A549 treated with Mapracorat at 1 μM for 4 hours (cell line): ENCODE measurements at places on chromosomes 5 and 9. TPM values are rescaled to one million over a fixed set of nuclear protein-coding genes. Genes with fewer than 3 reads are reported as not detected.

AP3S1 gene
- 64.8 to 79.1 TPM (median 71.5 TPM) in 5 replicates for total RNA-seq

CDC20B gene
- 0.07 to 0.09 TPM (median 0.09 TPM) in 4 of 5 replicates, not detected in the other for total RNA-seq

ENTPD2 gene
- 2.2 to 2.9 TPM (median 2.4 TPM) in 5 replicates for total RNA-seq

TRAF1 gene
- total RNA-seq, result 2.2 to 3.2 TPM (median 2.5 TPM) in 5 replicates

IFNA13 gene
- total RNA-seq, result not detected in 5 replicates

SPINK4 gene
- not detected in 5 replicates for total RNA-seq

LCN1 gene
- not detected in 5 replicates for total RNA-seq

RCL1 gene
- total RNA-seq, result 43.3 to 50.5 TPM (median 47.6 TPM) in 5 replicates

SNCAIP gene
- total RNA-seq, result 0.10 TPM in 1 of 5 replicates, not detected in the others

GPR151 gene
- not detected in 5 replicates for total RNA-seq

TEK gene
- 0.05 to 0.16 TPM (median 0.13 TPM) in 5 replicates for total RNA-seq

ADAMTS6 gene
- total RNA-seq, result 0.01 to 0.10 TPM (median 0.06 TPM) in 4 of 5 replicates, not detected in the other

STOM gene
- 261 to 323 TPM (median 265 TPM) in 5 replicates for total RNA-seq

ZDHHC21 gene
- total RNA-seq, result 1.8 to 3.0 TPM (median 2.5 TPM) in 5 replicates

HEMGN gene
- total RNA-seq, result not detected in 5 replicates

FAM193B gene
- 25.2 to 32.8 TPM (median 29.0 TPM) in 5 replicates for total RNA-seq

PCDHGA8 gene
- 0.02 to 0.06 TPM (median 0.06 TPM) in 3 of 5 replicates, not detected in the others for total RNA-seq

OR1J4 gene
- not detected in 5 replicates for total RNA-seq

QRFP gene
- not detected in 5 replicates for total RNA-seq

CDX1 gene
- not detected in 5 replicates for total RNA-seq

TAF11L9 gene
- not detected in 5 replicates for total RNA-seq

ADAMTSL1 gene
- 0.07 to 0.13 TPM (median 0.09 TPM) in 3 of 5 replicates, not detected in the others for total RNA-seq

PPP3R2 gene
- not detected in 5 replicates for total RNA-seq

PCDHB3 gene
- total RNA-seq, result 8.7 TPM in 1 of 5 replicates, not detected in the others

CARD6 gene
- total RNA-seq, result 2.6 to 3.5 TPM (median 3.1 TPM) in 5 replicates

WDR38 gene
- 0.11 to 0.15 TPM (median 0.13 TPM) in 4 of 5 replicates, not detected in the other for total RNA-seq
